ENCODE measurements at places on chromosomes 6 and 20.

DNA sequence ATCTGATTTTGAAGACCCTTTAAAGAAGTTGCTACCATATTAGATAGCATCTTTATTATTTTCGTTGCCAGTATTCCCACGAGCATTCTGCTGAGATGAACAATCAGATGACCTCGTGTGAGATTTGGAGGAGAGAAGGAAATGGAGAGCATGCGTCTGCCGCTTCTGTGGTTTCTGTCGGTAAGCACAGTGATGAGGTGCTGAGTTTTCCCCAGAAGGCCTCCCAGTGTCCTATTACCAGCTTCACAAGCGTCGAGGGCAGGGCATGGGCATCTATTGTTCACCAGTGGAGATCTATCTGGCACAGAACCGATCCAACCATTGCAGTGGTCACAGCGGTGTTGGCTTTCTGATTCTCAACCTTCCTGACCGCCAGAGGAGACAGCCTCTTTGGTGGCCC lies 29.4 kb downstream of the TRAF3IP2 start:
- no peak for DNase-seq

- no peak for DNase-seq
Measured at GRCh38 chr6:16681260-16681873, 79.9 kb downstream of the ATXN1 start.

- no peak for DNase-seq
Measured at GRCh38 chr6:13472099-13472498, 15.3 kb downstream of the GFOD1 start.

GRCh38 chr6:12348530-12349511 lies 58.7 kb downstream of the EDN1 start:
- no peak for DNase-seq

GRCh38 chr20:58523072-58523970 lies 8.1 kb upstream of the APCDD1L start:
- peak; percentile 23 for DNase-seq

GRCh38 chr6:26609463-26609862 lies 12.7 kb downstream of the ABT1 start:
- peak; percentile 39 for DNase-seq

DNA sequence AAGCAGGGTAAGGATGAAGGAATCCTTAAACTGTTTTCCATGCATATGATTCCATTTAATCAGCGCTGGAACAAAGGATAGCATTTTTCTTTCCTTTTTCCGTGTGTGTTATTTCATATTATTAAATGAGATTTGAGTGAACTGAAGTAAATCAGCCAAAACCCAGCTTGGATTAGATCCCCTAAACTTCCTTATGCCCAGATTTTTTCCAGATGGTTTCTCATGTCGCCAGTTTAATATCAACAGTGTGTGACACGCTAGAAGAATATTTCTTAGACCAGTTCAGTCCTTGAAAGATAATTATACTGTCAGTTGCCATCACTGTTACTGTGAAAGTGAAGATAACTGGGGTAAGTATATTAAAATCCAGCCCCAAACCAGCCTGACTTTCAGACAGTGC lies 1009.4 kb downstream of the KIF16B start:
- no peak for DNase-seq

GRCh38 chr6:135527116-135527959 lies 29.8 kb upstream of the AHI1 start:
- DNase-seq, result no peak

DNA sequence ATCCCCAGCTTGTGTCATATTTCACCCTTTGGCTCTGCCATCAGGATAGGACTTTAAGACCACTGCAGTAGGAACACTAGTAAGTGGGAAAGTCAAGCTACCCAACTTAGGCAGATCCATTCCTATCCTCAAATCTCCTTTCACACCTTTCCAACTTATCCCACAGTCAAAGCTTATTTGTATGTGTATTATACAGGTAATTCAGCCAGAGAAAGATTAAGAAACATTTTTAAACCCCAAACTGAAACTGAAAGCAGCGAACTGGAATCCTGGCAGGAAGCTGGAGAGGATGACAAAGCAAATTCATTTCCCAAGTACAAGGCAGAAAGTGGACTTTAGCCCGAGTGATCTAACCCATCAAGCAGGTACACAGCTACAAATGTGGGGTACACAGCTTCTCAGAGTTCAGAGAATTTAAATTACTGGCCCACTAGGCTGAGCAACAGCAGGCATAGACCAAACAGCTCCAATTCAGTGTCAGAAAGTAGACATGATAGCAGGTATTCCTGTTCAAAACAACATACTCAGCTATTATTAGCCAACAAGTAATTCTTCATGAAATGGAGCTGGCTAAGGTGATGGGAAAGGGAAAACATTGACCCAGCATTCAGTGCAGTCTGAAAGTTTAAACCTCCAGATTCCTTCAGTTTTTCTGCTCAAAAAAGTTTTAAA lies 39.1 kb downstream of the ILRUN start:
- DNase-seq, result peak; percentile 66

GRCh38 chr6:32413427-32414047 lies 6.6 kb upstream of the BTNL2 start:
- peak; percentile 73 for DNase-seq

DNA sequence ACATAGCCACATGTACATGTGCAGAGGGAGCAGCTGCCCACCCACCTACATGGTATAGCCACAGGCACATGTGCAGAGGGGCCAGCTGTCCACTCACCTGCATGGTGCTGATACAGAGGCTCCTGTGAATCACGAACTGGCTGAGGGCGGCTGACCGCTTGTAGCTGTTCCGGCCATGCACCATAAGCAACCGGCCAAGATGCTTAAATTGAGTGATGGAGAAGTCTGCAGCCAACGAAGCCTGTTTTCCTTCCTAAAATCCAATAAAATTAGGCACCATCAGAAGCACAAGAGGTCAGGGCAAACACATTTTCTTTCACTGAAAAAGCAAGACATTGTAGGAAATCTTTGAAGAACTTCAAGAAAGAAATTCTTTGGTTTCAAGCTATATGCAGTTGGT lies 71.1 kb upstream of the NFATC2 start:
- no peak for DNase-seq

DNA sequence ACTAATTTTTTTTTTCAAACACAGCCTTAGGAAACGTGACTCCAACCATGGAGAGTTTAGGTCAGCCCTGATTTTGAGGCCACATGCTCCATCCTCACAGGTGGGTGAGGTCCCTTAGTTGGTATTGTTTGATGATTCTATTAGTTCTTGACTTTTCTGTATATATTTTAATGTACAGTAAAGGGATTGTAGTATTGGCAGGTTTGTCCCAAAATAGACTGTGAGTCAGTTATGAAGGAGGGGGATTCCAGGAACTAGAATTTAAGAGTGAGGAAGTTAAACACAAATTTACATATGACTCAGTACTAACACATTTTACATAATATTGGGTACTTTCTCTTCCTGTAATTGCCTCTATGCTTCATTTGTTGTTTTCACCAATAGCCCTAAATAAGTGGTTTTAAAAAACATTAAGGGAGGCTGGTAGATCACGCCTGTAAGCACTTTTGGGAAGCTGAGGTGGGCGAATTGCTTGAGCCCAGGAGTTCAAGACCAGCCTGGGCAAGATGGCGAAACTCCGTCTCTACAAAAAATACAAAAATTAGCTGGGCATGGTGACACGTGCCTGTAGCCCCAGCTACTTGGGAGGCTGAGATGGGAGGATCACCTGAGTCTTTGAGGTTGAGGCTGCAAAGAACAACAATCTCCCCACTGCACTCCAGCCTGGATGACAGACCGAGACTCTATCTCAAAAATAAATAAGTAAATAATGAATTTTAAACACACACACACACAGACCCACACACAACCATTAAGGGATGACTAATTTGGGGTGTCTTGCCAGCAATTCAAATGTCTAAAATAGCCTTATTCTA lies 81.8 kb downstream of the SGK1 start:
- no peak for DNase-seq

GRCh38 chr20:50048420-50049166 lies 64.4 kb downstream of the UBE2V1 start:
- no peak for DNase-seq

DNA sequence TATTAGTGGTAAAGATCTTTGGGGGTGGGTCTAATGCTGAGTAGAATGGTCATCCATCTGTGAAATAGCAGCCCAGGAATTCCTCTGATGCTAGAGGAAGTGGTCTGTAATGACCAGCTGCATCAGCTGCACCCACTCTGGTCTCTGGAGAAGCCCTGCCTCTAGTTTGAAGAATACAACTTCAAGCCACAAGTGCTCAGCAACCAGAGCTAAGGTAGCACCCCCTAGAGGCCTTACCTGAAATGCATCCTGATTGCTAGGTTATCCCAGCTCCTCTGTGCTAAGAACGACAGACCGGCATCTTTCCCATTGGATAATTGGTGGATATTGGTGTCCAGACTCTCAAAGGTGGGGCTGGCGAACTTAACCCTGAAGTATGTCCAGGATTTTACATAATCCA lies 58.2 kb downstream of the DNAH8 start:
- DNase-seq, result no peak

DNA sequence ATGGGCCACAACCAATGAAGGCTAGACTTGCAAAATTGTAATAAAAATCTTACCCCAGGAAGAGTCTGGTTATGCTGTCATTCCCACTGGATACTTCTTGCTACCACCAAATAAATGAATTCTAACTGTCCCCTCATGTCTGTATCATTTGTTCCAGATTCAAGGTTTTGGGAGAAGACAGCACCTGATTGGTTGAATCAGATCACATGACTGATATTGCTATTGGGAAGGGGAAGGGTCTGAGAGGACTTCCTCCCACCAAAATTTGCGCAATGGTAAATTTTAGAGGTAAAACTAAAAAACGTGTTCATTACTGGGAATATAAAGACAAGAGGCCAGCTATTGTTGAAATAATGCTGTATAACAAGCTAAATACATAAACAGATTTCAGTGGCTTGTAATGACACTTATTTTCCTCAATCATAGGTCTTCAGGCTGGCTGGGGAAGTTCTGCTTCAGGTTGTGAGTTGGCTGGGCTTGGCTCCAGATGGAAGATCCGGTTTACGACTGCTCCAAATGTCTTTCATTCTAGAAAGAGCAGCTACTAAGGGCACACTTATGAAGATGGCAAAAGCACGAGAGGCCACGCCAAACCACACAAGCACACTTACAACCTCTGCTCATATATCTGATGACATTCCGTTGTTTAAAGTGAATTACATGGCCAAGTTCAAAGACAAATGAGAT lies 27.1 kb upstream of the TASP1 start:
- no peak for DNase-seq

DNA sequence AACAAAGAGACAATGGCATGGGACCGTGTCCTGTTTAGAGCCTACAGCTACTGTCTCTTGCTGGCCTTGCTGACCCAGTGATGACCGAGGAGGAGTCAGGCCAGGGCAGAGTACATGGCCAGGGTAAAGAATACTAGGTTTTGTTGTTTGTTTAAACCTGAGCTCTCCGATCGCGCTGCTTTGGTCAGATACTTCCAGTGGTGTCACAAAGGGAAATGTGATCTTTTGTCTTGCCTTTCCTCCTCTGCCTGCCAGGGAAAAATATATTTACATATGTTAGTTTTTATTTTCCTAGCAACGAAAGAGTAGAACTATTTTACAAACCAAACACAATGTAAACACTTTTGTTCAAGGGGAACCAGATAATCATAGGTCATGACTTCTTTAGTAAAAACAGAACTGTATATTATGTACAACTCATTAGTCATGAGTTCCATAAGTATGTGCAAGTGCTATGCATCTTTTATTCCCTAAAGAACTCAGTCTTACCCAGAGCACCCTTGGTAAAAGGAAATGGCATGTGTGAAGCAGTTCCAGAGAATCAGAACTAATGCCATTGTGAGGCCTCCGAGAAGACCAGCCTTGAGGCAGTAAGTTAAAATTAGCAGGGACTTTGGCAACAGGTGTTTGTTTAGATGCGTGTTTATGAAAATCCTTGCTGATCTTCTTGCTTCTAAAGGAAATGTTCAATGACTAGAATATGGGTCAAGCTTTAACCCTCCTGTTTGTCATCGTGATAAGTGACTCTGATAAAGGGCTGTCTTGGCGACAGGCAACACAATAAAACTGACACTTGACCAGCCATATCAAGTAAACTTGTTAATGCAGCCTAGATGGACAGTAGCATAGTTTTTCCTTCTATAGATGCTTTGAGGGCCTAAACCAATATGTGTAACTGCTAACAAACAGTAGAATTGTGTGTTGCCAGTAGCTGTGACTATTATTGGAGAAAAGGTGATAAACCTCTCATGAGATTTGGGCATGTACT lies 204.6 kb downstream of the NKAIN2 start:
- DNase-seq, result no peak

DNA sequence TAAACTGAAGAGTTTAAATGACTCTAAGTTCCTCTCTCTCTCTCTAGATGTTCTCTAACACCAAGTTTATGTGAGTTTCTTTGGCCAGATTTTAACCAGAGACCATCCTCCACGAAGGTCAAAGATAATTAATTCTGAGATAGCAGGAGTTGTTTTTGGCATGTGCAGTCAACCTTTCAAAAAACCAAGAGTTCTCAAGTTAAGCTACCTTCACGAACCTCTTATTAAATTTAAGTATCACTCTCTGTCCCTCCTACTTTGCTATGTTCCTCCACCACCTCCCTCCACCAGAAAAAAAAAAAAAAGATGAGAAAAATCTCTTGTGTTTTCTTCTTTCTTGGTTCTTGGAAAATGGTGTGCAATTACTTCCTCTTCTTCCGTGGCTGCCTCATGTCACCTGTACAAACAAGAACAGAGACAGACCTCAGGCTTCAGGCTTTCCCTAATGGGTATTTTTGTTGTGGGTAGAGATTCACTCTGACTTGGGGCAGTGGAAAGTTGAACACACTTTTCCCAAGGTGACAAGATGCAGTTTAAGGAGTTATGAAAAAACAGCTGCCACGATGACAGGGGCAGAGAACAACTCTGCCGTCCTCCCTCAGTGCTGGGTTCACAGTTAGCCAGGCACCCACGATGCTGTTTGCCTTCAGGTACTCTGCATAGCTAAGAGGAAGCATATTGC lies 64.3 kb downstream of the ADTRP start:
- DNase-seq, result no peak

DNA sequence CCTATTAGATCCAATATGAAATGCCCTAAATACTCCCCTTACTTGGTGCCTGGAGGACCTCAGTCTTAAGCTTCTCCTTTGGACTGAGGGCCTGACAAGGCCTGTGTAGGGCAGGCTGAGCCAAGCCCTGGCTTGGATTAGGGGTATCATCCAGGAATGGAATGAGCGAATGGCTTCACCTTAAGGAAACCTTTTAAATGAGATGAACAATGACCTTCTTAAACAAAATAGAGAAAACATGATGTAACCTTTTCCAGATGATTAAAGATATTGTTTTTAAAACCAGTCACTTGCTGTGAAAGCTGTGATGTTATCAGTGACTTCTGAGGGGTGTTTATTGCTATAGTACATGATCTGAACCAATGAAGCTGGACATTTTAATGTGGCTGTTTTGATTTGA lies 55.5 kb downstream of the TRAF3IP2 start:
- DNase-seq, result no peak

- DNase-seq, result no peak
Measured at GRCh38 chr6:160188773-160189172, 67.2 kb downstream of the SLC22A1 start.

GRCh38 chr20:24993337-24994185 lies 1.0 kb upstream of the APMAP start:
- peak; percentile 30 for DNase-seq

Data from NCI-H1417 (cell line).